ENCODE measurements at places on chromosomes 16 and 17.

GRCh38 chr16:57600048-57600835 is 28.2 kb upstream of the ADGRG1 start:
- peak; percentile 88 for DNase-seq

DNA sequence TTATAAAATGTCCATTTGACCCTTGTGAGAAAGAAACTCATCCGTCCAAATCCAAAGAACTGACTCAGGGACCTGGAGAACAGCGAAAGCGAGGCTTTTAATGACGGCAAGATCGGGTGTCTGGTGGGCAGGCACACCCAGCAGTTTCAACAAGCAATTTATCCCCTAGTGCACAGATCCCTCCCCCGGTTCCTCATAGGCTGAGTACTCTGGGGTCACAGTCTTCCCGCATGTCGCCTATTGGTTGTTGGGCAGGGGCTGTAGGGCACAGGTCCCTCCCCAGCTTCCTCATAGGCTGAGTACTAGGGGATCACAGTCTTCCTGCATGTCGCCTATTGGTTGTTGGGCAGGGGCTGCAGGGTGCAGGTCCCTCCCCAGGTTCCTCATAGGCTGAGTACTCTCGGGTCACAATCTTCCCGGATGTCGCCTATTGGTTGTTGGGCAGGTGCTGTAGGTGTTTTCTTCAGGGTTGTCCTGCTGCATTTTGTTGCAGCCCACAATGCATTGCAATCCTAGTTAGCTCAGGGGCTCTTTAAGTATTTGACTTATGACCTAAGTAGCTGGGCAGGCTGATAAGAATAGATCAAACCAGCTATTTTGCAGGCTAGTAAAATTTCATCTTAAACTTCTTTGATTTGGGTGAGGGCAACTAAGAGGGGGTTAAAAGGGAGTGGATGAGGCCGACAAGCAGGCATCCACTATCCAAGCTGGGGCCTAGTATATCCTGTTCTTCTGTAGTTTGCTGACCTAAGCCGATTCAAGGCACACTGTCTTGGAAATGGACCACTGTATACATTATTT is 3.6 kb upstream of the UTS2R start:
- peak; percentile 82 for DNase-seq

DNA sequence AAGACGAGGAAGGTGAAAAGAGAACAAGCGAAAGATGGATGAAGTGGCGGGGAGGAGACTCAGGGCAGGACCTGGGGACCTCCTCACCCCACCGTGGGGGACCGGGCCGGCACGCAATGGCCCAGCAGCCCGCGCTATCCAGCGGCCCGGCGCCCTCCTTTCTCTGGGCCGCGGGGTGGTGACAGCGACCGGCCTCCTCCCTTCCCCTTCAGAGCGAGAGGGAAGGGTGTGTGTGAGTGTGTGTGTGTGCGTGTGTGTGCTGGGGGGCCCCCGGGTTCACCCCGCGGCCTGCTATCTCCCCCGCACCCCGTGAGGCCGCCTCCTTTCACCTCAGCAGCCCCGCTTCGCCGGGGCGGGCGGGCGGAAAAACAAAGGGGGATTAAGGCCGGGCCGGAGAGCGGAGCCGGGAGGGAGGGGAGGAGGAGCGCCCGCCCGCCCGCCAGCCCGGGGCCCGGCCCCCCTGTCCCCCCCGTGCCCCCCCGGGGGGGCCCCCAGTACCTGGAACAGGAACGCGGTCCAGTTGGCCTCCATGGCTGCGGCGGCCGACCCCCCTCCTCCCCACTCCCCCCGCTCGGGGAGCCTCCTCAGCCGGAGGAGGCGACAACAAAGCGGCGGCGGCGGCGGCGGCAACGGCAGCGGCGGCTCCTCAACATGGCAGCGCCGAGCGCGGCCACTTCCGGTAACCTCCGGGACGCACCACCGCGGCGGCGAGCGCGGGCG is at the start of gene VEZF1:
VEZF1 (minus strand) TSS at position 674 of the 720 bp plus-strand sequence; CDS start at position 531, 143 bp downstream.
- DNase-seq = peak; percentile 82

DNA sequence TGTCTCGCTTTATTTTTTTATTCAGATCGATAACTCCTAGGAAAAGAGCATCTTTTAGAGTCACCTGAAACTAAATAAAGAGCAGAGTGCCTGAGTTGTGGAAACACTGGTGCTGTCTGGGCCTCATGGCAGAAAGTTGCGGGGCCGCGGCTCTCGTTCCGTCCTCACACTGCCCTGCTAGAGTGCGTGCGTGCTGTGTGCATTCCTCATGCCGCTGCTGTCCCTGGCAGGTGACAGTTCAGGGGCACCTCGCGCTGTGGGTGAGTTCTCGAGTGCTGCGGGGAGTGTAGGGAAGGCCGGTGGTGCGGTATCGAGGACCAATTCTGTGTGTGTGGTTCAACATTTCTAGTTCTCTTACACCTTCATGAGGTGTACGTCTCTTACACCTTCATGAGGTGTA is 136.6 kb downstream of the RPTOR start:
- DNase-seq = no peak

DNA sequence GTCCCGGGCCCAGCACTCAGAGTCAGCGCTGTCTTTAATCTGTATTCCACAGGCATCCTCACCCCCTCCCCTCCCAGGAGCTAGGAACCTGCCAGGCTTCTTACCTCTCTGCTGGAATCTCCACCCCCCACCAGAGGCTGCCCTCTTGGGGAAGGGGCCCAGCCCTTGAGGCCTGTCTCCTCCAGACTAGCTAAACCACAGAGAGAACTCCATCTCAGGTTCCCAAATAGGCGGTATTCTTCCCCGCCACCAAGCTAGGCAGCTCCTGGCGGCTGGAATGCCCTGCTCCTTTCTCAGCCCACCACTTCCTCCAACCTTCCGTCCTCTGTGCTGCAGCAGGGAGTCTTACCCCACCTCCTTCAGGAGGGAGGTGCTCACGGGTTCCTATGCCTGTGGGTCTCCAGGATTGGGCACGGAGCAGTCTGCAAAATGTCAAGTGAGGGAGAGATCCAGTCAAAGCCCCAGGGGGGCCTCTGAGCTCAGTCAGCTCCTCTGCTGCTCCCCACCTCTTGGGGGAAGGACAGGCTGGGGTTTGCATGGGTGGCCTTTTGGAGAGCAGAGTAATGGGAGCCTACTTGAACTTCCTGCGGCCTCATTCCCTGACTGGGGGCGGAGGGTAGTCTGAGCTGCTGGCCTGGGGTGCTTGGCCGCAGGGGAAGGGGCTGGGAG is 55.7 kb downstream of the SREBF1 start:
- DNase-seq = peak; percentile 90

GRCh38 chr17:19567216-19568015 is 33.8 kb downstream of the SLC47A1 start:
- DNase-seq = peak; percentile 45

GRCh38 chr16:6111390-6111789 is 1013.8 kb upstream of the EEF2KMT start:
- DNase-seq = no peak
